NCI-H774 (cell line): ENCODE measurements at places on chromosomes 6 and 20.

- no peak for DNase-seq
Observed at GRCh38 chr20:22819112-22819511, 216.0 kb upstream of the SSTR4 start.

DNA sequence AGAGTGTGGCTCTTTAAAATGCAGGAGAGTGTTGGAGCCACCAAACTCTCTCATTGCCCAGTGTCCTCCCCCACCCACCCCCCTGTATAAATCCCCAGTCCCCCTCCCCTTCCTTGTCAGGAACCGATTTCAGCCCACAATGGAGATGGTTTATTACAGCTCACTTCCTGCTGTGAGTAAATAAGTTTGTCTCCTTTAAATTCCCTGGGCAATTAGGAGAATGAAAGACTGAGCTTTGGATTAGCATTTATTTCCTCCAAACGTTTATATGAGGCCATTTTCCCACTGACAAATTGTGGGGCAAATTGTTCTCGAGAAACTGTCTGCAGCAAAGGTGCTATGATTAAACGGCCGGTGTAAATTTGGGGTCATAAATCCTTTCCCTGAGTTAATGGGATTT, 128.8 kb downstream of the DHX35 start:
- peak; percentile 8 for DNase-seq

DNA sequence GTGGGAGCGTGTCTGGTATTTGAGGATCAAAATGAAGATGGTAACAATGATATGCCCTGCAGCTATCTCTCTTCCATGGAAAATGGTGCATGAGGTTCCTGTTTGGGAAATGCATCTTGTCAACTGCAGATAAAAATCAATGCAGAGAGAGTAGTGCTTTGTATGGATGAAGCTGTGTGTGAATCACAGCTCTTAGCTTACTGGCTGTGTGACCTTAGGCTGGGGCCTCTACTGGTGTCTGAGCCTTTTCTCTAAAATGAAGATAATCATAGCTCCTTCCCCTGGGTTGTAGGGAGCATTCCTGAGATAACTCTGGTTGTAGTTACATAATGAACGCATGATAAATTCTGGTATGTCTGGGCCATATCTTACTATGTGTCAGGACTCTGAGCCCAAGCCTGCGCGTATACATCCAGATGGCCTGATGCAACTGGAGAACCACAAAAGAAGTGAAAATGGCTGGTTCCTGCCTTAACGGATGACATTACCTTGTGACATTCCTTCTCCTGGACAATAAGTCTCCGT, 19.6 kb downstream of the ANGPT4 start:
- no peak for DNase-seq

DNA sequence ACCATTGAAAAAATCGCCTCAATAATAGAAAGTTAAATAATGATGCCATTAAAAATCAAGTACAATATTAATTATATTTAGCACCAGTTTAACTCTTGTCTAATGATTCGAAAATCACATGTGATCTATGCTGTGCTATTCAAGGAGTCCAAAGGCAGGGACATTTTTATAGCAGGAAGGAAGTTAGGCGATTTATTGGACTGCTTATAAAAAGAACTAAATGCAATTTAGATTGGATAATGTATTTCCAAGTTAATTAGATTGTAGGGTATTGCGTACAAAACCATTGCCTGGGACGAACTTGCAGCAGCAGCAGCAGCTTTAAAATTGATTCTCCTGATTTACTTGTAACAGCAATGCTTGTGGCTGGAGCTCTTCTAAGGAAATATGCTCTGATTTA, 87.4 kb upstream of the TMEM181 start:
- no peak for DNase-seq

DNA sequence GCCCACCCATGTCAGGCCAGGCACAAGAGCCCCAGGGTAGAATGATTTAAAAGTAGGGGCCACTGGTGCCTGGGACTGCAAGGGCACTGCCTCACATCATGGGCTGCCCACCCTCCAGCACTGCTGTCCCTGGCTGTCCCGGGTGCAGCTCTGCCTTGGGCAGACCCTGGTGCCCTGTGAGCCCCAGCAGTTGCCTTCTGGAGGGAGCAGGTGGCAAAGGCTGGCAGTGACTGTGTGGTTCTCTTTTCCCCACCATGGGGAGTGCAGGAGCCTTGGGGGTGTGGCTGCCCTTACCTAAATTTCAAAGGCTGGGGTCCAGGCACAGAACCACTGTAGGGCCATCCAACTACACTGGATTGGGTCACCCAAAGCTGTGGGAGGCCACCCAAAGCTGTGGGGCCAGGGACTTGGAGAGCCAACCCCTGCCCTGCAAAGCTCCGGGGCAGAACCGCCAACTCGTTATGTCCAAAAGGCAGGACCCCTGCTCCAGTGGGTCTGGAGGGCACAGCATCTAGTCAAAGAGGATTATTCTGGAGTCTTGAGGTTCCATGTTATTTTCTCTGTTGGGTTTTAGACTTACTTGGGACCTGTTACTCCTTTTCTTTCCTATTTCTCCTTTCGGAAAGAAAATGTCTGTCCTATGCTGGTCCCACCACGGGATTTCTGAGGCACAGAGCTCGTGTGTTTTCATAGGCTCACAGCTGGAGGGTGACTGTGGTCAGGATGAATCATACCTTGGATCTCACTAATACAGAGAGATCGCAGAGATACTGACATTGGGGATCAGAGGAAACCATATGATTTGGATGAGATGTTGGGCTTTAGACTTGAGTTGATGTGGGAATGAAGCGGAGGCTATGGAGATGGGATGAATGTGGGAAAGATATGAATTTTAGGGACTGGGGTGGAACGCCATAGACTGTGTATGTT, 65.3 kb downstream of the RAMACL start:
- no peak for DNase-seq

GRCh38 chr6:137261361-137261760, 42.2 kb upstream of the IFNGR1 start:
- DNase-seq: no peak

- no peak for DNase-seq
Observed at GRCh38 chr6:152300517-152300916, 336.6 kb downstream of the SYNE1 start.

DNA sequence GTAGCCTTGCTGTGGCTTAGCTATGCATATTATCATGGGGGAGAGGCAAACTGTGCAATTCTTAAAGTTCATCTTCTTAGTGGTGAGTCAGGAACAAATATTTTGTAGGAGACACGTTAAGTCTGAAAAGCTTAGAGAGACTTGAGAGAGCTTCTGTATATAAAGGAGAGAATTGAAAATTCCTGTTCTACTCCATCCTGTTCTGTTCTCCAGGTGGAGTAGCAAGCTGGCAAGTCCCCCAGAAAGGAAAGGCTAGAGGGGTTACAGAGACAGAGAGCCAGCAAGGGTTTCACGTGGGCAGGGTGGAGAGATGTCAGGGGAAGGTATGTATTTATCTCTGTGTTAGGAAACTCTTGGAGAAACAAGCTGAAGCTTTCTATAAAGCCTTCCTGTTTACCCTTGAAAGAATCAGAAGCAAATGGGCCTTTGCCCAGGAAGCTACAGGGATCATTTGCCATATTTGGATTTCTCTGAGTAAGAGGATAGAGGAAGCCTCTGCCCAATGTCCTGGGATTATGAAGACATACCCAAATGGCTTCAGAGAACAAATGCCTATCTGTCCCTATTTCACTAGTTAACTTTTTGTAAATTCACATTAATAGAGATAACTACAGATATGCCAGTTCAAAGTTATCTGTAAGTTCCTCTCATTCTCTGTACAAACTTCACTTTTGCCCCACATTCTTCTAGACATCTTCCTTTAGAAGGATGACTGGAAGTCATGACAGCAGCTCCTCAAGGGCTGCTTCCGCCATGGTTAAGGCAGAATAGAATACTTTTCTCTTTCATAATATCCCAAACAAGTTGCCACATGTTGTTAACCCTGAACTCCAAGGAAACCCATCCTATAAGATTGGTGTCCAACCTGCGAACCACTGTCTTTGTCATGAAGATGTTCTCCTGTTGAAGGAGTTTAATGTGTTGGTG, 126.7 kb upstream of the NEDD9 start:
- DNase-seq: no peak

- no peak for DNase-seq
Observed at GRCh38 chr6:113871975-113872374, 14.8 kb downstream of the MARCKS start.
